CD4-positive, CD25-positive, alpha-beta regulatory T cell (primary cell): ENCODE measurements at places on chromosomes 7 and 10. TPM values are rescaled to one million over a fixed set of nuclear protein-coding genes. Genes with fewer than 3 reads are reported as not detected.

The CASD1 gene
- 8.0 TPM for polyA plus RNA-seq

The NUTM2A gene
- polyA plus RNA-seq, result not detected

The PLAC9 gene
- polyA plus RNA-seq, result not detected

The SLC26A5 gene
- 0.44 TPM for polyA plus RNA-seq

The MRPS24 gene
- 167 TPM for polyA plus RNA-seq

The SLC16A9 gene
- not detected for polyA plus RNA-seq

The IGFBP1 gene
- polyA plus RNA-seq, result not detected
